Activated CD8-positive, alpha-beta T cell treated with anti-CD3 and anti-CD28 coated beads for 36 hours (primary cell): ENCODE measurements at places on chromosomes 13 and 19. TPM values are rescaled to one million over a fixed set of nuclear protein-coding genes. Genes with fewer than 3 reads are reported as not detected.

DMKN gene
- 1.1 TPM for total RNA-seq

GRCh38 chr13:90632184-90632583 is 715.3 kb upstream of the MIR17HG start:
- DNase-seq, result no peak

DNA sequence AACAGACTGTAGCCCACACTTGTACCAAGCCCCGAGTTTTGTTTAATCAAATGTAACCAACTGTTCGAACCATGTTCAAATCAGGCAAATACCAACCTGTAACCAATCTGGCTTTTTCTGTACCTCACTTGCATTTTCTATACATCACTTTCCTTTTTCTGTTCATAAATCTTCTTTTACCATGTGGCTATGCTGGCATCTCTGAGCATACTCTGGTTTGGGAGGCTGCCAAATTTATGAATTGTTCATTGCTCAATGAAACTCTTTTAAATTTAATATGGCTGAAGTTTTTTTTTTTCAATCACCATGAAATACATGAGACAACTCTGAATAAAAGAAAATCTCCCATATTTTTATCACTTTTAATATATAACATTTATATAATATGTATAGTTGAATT is 256.1 kb downstream of the SLITRK6 start:
- DNase-seq, result no peak

DNA sequence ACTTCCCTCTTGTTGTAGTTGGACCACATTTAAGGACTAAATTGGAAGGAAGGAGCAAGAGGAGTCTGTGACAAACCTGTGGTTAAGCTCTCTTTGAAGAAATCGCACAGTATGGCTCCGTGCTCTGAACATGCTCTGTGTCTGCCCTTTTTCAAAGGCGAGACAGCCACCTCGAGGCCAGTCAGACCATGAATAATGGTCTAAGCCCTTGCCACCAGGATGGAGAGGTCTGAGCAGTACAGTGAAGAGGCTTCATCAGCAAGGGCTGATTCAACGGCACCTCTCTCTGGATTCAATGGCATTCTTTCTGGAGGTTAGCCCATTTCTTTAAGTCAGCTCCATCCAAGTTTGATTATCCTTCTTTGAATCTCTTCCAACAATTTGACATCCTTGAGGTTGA is 30.9 kb downstream of the FAM216B start:
- no peak for DNase-seq

TNFSF11 gene
- 1.9 TPM for total RNA-seq

DNA sequence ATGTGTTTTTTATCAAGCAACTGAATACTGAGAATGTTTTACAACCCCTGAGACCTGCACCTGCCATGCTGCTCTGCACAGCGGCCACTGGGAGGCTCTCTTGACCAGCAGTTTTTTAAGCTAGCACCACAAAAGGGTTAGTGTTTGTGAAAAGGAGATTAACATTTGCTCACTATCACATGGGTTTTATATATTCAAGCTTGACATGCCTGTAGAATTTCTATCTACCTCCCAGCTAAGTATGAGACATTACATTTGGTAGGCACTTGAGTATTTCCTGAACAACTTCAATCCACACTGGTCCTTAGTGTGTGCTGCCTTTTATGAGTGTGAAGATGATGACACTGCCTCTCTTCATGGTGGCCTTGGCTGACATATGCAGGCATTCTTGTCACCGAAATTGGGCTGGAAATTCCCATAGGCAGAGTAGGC is 1238.9 kb downstream of the UQCRFS1 start:
- DNase-seq, result peak; percentile 20

DNA sequence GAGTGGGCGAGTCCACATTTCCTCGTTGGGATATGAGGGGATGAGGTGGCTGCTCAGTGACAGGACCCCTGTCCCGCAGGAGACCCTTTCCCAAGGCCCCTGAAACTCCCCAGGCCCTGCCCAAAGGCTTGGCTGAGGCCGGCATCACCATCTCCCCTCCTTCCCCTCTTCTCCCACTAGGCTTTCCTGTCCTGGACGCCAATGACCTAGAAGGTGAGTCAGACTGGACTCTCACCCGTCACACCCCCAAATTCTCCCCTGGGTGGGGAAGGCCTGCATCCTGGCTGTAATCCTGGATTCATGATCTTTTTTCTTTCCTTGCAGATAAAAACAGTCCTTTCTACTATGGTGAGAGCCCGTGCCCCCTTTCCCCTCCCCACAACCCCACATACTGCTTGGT is 5.3 kb downstream of the FXYD3 start:
- DNase-seq, result no peak

ZNF492 gene
- 2.1 TPM for total RNA-seq

COL5A3 gene
- total RNA-seq, result 2.7 TPM

GRCh38 chr19:1360818-1361461 is 22.8 kb upstream of the NDUFS7 start:
- no peak for DNase-seq

GRCh38 chr13:38863536-38863935 is 127.1 kb downstream of the STOML3 start:
- DNase-seq, result no peak

GRCh38 chr13:29674532-29674931 is 79.0 kb upstream of the SLC7A1 start:
- DNase-seq, result no peak

- DNase-seq, result no peak
Measured at GRCh38 chr13:37648609-37649008, 50.0 kb upstream of the POSTN start.

DNA sequence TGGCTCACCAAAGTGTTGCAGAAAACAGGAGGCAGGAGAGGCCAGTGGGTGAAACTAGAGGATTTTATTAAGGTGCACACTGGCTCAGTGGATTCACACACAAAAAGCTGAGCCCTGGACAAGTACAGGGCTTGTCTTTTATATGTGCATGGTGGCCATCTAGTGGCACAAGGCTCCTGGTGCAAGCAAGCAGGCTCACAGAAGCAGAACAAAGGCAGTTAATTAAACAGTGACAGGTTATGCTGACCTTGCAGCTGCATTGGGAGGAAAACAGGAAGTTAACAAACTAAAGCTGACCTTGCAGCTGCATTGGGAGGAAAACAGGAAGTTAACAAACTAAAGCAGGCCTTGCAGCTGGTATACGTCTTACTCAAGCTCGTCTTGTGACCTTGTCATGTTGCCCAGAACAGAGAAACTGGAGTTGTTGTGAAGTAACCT is 65.3 kb upstream of the ZNF681 start:
- peak; percentile 54 for DNase-seq

DNA sequence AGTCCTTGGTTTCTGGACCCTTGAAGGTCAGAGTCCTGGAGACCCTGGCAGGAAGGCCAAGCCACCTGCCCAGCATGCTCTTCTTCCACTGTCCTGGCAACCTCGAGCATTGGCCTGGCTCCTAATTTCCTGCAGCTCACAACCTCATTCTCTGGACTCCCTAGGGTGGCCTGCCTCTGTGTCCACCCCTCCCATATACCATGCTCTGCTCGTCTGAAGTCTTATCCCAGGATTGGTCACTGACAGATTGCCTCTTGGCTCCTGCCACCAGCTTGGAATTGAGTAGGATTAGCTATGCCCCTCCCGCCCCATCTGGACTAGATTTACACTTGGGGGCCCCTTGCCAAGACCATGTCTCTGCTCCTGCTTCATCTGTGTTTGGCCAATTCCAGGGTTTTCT is 17.1 kb upstream of the WASF3 start:
- no peak for DNase-seq

EBPL gene
- total RNA-seq, result 35.6 TPM

GRCh38 chr13:105365831-105366230 is 1169.6 kb downstream of the EFNB2 start:
- no peak for DNase-seq

DNA sequence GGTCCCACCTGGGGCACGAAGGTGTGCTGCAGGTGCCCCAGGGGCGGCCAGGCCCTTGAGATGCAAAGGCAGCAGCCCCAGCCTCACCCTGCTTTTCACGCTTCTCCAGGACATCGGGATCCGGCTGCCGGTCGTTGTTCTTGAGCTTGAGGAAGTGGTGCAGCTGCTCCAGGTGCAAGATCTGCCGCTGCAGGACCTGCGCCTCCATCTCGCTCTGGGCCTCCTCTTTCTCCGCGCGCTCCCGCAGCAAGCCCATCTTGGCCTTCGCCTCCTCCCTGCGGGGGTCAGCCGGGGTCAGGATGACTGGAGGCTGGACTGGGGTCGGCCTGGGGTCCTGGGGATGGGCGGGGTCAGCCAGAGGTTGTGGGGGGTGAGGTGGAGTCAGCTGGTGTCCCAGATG is 21.5 kb upstream of the EMP3 start:
- no peak for DNase-seq
